CD8-positive, alpha-beta T cell (primary cell): ENCODE measurements at places on chromosomes 6 and 20. TPM values are rescaled to one million over a fixed set of nuclear protein-coding genes. Genes with fewer than 3 reads are reported as not detected.

TFAP2C gene
- total RNA-seq, result not detected

DNA sequence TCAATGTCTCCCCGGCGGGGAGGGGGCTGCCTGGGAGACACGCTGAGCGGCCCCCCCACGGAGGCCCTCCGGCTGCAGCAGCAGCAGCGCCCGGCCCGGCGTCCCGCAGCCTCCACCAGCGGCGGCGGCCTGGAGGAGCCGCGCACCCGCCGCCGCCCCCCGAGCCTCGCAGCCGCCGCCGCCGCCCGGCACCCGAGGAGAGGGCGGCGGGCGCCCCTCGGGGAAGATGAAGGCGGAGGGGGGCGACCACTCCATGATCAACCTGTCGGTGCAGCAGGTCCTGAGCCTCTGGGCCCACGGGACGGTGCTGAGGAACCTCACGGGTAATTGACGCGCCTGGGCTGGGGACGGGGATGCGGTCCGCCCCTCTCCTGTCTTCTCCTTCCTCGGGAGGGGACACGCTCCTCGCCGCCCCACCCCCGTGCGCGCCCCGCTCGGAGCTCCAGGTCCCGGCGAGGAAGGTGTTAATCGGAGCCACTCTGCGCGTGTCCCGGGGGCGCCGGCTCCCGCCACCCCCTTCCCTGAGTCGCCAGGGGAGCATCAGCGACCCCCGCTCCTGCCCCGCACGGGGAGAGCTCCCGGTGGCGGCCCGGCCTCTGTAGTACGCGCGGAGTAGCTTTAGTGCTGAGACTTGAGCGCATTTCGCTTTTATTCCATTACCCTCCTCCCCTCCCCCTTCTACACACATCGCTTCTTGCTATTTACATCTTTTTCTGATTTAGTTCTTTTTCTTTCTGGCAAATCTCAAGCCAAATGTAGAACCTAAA lies 686 bp downstream of the TMEM170B start:
- DNase-seq, result peak; percentile 58

MRAP2 gene
- not detected for total RNA-seq

DNA sequence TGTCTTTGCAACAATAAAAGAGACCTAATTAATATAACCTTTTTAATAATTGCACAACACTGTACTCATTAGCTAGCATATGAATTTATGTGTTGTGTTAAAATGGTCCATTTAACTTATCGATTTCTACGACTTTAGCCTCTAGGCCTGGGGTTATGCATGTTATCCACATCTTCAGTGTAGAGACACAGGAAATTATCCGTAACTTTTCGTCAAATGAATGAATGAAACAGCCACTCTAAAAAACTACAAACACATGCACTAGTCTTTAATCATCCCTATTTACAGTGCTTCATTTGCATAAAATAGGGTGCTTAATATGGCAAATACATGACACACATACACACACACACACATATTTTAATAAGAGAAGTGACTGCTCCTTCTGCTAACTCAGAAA lies 22.3 kb upstream of the LMBRD1 start:
- no peak for DNase-seq

APCDD1L gene
- total RNA-seq, result not detected
